Activated T-cell treated with anti-CD3 and anti-CD28 coated beads, Interleukin-2, amount 50 U/mL, for 1 hour (primary cell): ENCODE measurements at places on chromosomes 4 and X.

GRCh38 chr4:40212674-40213527 is 16.1 kb downstream of the RHOH start:
- no peak for DNase-seq

GRCh38 chrX:107726816-107727534 is 48.6 kb downstream of the TSC22D3 start:
- no peak for DNase-seq

DNA sequence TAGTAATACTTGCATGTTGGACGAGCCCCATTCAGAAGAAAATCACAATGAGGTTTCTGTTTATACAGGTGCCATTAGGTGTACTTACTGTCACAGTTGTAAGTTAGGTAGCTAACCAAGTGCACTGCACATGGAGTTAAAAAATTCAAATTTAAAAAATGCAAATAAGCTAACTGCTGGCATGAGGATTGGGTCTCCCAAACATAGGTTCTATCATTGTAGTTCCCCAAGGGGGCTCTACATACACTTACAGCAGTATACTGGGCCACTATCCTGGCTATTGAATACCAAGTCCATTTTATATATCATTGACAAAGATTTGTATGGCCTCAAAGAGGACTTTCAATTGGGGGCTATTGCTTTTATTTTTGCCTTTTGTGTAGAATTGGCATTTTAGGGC is 153.4 kb downstream of the FMR1NB start:
- no peak for DNase-seq

DNA sequence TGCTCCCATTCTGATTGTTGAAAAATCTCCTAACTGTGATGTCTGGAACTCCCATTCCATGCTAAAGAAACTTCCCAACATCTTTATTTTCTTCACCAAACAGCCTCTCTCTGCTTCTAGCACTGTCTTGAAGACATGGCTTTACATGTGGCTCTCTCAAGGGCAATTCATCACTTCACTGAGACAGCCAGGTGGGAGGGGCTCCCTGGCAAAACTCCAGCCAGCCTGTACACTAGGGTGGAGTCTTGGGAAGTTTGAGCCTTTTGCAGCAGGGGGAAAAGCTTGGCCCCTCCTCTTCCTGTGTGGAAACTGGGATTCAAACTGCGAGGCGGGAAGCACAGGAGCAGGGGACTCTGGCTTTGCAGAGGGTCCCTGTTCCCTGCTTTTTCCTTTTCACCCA is 130.5 kb upstream of the TTC29 start:
- no peak for DNase-seq

DNA sequence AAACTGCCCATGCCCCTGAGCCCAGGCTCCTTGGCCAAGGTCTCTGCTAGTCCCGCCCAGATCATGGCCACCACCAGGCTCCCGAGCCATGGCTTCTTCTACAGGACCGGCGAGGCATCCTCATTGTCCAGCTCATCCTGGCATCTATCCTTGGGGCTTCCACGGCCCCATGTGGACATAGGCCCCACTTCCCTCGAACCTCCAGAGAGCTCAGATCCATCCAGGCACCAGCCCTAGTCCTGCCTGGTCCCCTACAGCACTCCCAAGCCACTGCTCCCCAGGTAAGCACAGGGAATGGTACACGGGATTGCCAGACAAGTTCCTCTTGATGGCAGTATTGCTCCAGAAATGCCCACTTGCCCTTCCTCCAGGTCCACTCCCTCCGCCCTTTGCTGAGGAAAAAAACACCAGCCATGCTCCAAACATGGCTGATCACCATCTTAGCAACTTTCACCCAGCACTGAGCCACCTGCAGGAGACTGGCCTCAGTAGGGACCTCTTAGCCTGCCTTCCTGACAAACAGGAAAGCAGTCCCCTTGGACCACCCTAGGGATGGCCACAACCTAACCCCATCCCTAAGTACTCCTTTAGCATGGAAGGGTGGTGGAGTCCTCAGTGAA is 272.1 kb upstream of the AGTR2 start:
- DNase-seq: peak; percentile 71

- DNase-seq: no peak
Measured at GRCh38 chr4:7201420-7202305, 9.3 kb downstream of the SORCS2 start.
